ENCODE measurements at places on chromosomes 2 and 18.
A peak's percentile ranks its signal among the peaks of the same experiment; 100 is the strongest.

- DNase-seq = no peak
These were observed 480.0 kb downstream of the SLC4A3 start for GRCh38 chr2:220107380-220107791.

- no peak for DNase-seq
These were observed 39.1 kb downstream of the HNMT start for GRCh38 chr2:138003411-138003810.

DNA sequence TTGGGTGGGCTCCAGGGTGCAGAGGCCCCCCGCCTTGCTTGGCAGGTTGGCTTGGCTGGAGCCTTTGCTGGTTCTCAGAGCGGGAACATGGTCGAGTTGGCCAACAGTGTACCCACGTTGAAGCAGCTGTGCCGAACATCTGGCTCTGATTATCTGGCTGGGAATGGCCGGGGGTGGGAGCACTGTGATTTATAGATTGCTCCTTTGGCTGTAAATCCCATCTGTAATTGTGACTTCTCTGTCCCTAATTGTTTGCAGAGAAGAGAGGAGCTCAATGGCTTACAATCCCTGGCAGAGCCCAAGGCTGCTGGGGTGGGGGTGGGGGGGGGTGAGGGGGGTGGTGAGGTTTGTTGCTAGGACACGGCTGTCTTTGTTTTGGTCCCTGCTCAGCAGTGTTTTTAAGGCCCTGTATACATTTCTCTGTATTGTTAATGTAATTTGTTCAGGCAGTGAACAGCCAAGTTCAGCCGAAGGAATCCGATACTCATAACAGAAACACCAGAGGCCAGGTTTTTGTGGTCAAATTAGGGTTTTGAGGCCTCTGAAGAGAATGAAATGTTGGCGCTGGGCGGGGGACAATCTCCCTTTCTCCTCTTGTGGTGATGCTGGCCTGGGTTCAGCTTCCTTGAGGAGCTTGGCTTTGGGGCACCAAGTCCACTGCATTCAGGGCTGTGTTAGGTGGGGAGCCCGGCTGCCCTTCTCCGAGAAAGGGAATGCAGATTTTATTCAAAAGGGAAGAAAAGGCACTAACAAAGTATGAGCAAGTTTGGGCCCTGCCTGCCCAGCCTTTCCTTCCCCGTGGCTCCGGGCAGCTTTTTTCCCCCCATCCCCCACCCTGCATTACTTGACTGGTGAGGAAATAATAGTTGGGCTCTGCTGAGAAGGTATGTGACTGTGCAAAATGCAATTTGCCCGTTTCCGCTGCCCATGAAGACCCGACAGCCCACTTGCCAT is 82.5 kb downstream of the TCF7L1 start:
- no peak for DNase-seq

DNA sequence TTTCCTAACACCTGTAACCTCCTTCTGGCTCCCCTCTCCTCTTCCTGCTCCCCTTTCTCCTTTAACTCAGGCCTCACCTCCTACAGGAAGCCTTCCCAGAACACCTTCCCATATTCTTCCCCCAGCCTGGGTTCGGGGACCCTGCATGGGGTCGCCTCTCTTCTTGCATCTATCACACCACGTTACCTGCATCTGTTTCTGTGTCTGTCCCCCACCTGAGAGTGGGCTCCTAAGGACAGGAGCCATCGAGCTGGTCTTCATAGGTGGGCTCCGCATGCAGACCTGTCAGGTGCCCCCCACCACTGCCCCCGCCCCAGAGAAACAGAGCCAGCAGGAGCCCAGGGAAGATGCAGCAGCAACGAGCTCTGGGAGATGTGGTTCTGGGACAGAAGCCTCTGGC is 123.2 kb upstream of the GLI2 start:
- DNase-seq = no peak

- no peak for DNase-seq
These were observed 241.4 kb downstream of the CDH20 start for GRCh38 chr18:61574665-61575064.

- peak; percentile 38 for DNase-seq
These were observed 3.1 kb downstream of the PROM2 start for GRCh38 chr2:95277246-95277906.

DNA sequence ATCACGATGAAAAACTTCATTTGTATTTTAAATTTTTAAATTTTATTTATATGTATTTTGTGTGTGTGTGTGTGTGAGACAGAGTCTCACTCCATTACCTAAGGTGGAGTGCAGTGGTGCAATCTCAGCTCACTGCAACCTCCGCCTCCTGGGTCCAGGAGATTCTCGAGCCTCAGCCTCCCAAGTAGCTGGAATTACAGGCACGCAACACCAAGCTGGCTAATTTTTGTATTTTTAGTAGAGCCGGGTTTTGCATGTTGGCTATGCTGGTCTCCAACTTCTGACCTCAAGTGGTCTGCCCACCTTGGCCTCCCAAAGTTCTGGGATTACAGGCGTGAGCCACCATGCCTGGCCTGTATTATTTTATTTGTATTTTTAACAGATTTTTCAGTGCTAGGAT is 45.8 kb upstream of the WIPF1 start:
- DNase-seq = no peak

DNA sequence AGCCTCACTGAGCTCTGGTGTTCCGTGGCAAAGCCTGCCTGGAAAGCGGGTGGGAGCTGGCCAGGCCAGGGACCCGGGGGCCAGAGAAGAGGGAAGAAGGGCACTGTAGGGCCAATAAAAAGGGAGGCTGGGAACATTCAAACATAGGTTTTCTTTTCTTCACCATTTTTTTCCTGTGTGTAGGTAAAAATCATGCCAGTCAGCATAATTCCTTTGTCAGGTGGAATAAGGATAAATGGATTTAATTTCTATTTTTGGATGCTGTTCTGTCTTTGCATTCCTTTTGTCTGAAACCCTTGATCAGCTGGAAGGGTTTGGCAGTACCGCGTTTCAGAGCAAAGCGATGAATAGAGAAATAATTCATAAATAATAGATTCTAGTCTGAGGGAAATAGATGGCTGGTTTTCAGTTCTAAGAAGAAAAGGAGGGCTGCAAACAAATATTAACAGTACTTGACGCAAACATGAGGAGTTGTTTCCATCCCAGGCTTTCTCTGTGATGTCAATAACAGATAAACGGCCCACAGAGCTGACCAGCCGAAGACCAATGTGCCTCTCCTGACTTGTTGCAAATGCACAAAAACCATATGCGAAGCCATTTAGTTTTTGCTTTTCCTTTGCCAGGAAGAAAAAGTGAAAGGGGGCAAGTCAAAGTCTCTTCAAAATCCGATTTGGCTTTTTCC is 384.4 kb downstream of the TSN start:
- DNase-seq = no peak

DNA sequence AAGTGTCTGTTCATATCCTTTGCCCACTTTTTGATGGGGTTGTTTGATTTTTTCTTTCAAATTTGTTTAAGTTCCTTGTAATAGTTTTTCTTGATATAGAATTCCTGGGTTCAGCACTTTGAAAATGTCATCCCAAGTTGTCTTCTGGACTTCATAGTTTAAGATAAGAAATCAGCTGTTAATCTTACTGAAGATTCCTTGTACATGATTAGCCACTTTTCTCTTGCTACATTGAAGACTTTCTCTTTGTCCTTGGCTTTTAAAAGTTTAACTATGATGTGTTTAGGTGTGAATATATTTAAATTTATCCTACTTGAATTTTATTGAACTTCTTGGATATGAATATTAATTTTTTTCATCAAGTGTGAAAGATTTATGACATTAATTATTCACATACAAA is 387.2 kb upstream of the CWC22 start:
- DNase-seq = no peak

GRCh38 chr18:25675123-25675850 is 323.3 kb upstream of the ZNF521 start:
- DNase-seq = no peak

DNA sequence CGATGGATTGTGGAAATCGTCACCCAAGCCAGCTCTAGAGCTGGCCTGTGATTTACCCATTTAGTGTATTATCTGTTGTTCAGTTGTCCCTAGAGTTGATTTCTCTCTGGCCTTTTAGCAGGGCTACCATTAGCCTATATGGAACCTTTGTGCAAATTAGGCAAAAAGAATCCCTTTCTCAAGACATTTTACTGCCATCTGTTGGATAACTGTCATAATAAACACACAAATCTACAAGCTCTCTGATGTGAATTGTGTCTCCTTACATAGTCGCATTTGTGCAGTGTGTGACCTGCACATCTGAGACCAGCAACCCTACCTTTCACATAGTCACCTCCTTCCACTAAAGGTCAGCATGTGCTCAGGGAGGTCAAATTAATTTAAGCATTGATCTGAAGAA is 34.0 kb downstream of the LOXHD1 start:
- DNase-seq = no peak

DNA sequence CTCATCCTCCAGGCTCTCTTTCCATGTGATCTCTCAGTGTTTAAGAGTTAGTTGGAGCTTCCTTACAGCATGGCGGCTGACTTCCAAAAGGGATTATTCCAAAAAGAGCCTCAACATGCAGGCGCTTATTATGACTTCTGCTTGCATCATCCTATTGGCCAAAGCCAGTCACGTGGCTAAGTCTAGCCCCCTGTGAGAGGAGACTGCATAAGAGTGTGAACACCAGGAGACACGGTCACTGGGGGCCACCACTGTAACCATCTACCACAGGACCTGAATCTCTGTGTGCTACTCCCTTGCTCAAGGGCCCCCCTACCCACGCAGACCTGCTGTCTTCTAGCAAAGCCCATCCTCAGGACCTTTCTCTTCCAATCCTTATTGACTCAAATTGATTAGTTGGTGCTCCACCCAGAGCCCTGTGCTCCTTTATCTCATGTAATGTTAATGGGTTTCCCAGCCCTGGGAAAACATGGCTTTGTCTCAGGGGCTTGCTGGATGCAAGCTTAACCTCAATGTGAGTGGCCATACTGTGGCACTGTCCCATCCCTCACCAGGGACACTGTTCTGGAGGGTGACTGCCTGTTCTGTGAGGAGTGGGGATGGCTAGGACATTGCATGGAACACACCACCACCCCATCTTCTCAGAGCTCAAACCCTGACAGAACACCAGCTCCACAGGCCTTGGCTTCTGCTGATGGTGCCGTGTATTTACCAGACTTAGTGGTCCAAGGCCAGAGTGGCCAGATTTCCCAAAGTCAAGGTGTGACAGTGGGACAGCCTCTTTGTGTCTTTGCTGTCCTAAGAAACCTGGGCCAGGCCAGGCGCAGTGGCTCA is 4.2 kb downstream of the IL1RN start:
- no peak for DNase-seq

DNA sequence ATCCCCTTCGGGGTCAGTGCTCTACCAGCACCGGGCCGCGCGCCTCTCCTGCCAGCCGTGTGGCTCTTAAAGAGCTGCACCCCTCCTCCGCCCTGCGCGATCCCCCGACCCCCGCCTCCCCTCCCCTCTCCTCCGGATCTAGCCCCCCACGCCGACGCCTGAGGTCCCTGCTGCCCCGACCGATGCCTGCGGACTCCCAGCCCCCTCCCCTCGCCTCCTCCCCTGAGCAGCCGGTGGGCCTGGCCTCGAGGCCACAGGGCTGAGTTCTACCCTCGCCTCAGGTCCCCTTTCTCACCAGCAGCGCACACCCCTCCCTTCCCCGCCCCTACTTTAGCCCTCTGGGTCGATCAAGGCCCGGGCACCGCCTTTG is 5.8 kb upstream of the SIX3 start:
- DNase-seq = no peak

DNA sequence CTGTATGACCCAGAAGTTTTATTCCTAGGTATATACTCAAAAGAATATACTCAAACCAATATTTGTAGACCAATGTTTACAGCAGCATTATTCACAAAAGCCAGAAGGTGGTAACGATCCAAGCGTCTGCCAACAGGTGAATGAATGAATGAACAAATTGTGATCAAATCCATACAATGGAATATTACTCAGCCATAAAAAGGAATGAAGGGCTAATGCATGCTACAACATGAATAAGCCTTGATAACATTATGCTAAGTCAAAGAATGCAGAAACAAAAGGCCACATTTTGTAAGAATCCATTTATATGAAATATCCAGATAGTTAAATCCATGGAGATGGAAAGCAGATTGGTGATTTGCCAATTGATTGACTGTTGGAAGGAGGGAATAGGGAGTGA is 5.5 kb upstream of the CD226 start:
- DNase-seq = no peak

DNA sequence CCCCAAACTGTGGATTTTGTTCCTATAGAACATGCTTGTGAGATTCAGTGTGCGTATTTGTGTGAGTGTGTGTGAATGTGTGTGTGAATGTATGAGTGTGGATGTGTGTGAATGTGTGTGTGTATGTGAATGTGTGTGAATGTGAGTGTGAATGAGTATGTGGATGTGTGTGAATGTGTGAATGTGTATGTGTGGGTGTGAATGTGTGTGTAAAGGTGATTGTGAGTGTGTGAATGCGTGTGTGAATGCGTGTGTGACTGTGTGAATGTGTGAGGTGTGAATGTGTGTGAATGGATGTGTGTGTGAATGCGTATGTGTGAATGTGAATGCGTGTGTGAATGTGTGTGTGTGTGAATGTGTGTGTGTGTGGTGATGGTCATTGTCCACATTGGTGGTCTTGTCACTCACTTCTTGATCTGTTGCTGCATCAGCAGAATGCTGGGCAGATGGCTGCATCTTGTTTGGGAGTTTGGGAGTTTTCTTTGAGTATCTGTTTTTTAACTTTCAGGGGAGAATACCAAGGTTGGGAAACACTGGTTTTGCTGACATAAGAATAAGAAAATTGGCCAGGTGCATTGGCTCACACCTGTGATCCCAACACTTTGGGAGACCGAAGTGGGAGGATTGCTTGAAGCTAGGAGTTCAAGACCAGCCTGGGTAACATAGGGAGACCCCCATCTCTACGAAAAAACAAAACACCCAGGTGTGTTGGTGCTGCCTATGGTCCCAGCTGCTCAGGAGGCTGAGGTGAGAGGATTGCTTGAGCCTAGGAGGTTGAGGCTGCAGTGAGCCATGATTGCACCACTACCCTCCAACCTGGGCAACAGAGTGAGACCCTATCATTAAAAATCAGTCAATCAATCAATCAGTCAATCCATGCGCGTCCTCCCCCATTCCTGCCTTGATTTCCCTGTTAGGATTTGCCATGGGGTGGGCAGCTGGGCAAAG is 18.2 kb downstream of the AGAP1 start:
- DNase-seq = no peak

- DNase-seq = no peak
These were observed 119.0 kb downstream of the TRIB2 start for GRCh38 chr2:12835733-12836132.

DNA sequence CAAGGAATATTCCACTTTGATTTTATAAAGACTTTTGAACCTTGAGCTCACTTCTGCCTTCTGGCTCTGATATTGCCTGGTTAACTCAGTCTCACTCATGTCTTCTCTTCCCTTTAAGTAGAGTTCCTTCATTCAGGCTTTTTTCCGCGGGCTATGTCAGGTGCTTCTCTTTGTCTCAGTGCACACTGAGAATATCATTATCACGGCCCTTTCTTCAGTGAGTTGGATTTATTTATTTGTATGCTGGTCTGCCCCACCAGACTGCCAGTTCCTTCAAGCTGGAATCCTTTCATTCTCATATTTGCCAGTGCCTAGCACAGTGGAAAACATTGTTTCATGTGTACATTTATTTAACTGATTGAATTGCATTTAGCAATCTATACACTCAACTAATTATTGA is 136.5 kb downstream of the DOK6 start:
- no peak for DNase-seq

- no peak for DNase-seq
These were observed 16.8 kb downstream of the AKAIN1 start for GRCh38 chr18:5180254-5180653.

- peak; percentile 31 for DNase-seq
These were observed 36.9 kb downstream of the CRACDL start for GRCh38 chr2:98899041-98899702.

GRCh38 chr2:132609101-132609890 is 60.7 kb downstream of the LYPD1 start:
- DNase-seq = no peak

- peak; percentile 67 for DNase-seq
These were observed 200.8 kb downstream of the PLCL1 start for GRCh38 chr2:198004921-198005829.
